ENCODE measurements at places on chromosomes 6 and 20.
A peak's percentile ranks its signal among the peaks of the same experiment; 100 is the strongest.

- DNase-seq = peak; percentile 82
These were observed 21.7 kb downstream of the VPS52 start for GRCh38 chr6:33249732-33250630.

- no peak for DNase-seq
These were observed 3.1 kb downstream of the SNPH start for GRCh38 chr20:1269235-1269634.

GRCh38 chr6:42378536-42378935 lies 73.2 kb downstream of the TRERF1 start:
- DNase-seq = no peak

GRCh38 chr20:62935968-62936585 lies 1.9 kb upstream of the GID8 start:
- no peak for DNase-seq

- DNase-seq = no peak
These were observed 60.0 kb upstream of the ZFAND3 start for GRCh38 chr6:37759221-37760144.

DNA sequence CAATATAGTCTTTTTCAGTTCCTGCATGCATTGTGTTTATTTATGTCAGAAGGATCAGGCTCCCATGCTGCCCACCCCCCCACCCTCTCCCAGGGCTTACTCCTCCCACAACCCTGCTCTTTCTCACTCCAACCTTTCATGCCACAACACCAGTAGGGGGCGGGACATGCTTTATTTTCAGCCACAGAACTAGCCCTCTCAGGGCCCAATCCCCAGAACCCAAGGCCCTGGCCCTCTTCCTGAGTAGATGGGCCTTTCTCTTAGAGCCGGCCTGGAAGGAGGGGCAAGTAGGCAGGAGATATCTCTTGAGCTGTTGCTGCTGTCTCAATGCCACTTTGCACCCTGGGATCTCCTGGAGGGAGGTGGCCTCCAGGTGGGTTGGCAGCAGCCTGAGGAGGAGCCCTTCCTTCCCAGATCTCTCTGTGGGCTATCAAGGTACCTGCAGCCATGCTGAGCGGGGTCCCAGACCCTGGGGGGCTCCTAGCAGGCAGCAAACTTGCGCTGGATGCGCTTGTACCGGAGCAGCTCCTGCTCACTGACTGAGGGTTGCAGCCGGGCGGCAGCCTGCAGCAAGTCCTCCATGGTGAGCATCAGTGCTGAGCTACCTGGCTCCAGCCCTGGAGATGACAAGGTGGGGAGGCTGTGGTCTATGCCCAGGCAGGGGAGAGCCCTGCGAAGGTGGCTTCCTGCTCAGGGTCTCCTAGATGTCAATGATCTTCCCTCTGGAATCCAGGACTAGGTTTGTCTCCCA lies 3.5 kb downstream of the GNMT start:
- DNase-seq = peak; percentile 64

- DNase-seq = peak; percentile 43
These were observed 146.0 kb upstream of the BEND6 start for GRCh38 chr6:56808871-56809359.

- DNase-seq = no peak
These were observed 21.5 kb upstream of the TAF4 start for GRCh38 chr20:62087227-62087626.

GRCh38 chr20:22339091-22339881 lies 245.1 kb downstream of the FOXA2 start:
- DNase-seq = peak; percentile 70

GRCh38 chr20:62882426-62882825 lies 20.8 kb upstream of the TCFL5 start:
- no peak for DNase-seq

DNA sequence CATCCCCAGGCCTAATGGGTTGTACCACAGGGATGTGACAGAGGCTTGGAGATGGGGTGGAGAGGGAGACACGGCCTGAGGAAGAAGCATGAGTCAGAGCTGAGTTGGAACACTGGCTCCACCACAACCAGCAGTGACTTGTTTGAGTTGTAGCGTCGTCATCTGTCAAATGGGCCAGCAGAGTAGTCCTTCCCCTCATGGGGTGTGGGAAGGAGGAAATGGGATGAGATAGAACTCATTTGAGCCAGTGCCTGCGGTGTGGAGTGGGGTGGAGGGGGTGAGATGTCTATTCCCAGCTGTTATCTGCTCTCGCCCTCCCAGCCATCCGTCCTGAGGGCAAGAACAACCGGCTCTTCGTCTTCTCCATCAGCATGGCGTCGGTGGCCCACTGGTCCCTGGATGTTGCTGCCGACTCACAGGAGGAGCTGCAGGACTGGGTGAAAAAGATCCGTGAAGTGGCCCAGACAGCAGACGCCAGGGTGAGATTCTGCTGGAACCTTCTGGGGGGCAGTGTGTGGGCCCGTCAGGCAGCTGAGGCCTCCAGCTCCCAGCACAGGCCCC lies 32.5 kb downstream of the PLCG1 start:
- DNase-seq = peak; percentile 60

DNA sequence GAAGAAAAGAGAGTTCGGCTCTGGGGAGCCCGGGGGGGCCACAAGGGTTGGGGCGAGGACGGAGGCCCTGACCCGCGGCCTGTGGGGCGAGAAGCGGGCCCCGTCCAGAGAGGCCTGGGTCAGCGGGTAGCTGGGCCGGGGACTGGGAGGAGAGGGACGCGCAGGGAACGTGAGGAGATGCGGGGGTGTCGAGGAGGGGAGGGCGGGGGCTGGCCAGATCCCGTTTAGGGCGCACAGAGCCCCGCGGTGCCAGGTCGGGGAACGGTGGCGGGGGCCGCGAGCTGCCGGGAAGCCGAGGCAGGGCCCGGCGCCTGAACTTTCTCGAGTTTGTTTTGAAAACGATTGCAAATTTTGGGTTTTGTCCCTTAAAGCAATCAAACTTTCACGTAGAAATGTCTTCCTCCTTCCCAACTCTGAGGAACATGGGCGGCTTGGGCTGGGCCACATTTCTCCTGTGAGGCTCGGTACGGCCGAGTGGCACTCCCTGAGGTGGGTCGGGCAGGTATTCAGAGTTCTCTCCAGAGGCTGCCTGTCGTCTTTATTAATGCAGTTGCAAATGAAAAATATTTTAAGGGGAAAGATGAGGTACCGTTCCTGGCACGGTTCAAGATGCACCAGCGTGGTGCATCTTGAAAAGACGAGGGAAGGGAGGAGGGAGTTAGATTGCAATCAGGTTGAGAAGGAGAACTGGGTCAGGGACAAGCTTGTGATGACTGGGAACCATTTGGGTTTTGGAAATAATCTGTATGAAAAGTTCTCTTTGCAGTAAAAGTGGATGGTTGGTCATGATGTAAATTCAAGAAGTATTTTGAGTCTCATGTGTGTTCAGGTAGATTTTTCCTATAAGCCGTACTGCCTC lies 972 bp downstream of the RNF8 start:
- peak; percentile 27 for DNase-seq

- no peak for DNase-seq
These were observed 112.2 kb downstream of the SULF2 start for GRCh38 chr20:47672886-47673670.

GRCh38 chr6:112439432-112439831 lies 92.3 kb downstream of the RFPL4B start:
- DNase-seq = no peak

DNA sequence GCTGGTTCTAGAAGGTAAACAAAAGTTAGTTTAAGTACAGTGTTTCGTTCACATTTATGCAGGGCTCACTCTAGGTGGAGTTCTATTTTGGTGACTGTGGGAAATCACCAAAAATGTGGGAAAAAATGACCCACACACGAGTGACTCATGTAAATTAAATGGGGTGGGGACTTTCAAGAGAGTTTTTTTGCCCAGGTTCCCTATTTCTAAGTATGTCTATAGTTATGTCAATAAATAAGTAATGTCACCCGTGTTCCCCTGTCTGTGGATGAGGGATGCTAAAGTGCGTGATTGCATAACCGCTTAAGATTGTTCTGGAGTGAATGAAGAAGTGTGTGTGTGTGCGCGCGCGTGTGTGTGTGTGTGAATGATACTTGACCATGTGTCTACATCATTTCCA lies 69.1 kb downstream of the MYB start:
- DNase-seq = no peak

GRCh38 chr20:44625361-44625760 lies 26.1 kb downstream of the ADA start:
- DNase-seq = no peak

- DNase-seq = no peak
These were observed 22.1 kb downstream of the PABPC1L start for GRCh38 chr20:44931911-44932310.

DNA sequence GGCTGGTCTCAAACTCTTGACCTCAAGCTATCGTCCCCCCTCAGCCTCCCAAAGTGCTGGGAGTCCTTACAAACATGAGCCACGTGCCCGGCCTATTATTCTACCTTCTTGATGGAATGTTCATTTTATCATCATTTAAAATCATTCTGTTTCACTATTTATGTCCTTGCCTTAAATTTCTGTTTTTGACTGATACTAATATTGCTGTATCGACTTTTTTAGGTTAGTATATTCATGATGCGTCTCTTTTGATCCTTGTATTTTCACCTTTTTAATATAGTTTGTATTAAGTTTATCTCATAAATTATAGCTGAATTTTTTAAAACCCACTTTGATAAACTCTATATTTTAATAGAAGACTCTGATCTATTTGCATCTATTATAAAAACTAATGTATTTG lies 98.4 kb upstream of the STXBP5 start:
- DNase-seq = no peak
